Dorsolateral prefrontal cortex (tissue), 122 donors: ENCODE measurements at places on chromosomes 4 and X.

DNA sequence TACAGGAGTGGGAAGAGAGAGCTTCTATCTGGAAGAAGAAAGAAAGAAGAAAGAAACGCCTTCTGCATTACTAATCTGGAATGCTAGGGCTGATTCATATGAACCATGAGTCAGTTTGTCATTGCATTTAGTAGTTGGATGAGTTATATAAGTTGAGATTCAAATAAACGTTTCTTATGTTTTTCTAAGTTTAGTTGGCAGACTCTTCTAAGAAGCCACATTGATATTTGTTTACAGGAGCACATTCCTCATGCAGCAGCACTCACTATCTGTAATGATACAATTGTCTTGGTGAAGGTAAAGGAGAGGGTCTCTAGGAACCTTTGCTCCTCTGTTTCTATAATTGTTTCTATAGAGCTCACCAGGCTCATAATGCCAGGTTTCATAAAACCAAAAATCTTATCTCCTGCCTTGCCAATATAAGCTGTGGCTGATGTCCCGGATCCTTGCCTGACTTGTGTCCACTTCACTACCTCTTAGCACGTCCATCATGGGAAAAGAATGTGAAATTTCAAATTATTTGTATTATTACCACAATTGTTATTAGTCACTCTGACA lies 39.5 kb downstream of the HOPX start:
- DNase-seq: no peak

GRCh38 chr4:30836231-30836630 lies 116.1 kb downstream of the PCDH7 start:
- no peak for DNase-seq

- no peak for DNase-seq
Measured at GRCh38 chr4:55178226-55179005, 53.0 kb upstream of the KDR start.

DNA sequence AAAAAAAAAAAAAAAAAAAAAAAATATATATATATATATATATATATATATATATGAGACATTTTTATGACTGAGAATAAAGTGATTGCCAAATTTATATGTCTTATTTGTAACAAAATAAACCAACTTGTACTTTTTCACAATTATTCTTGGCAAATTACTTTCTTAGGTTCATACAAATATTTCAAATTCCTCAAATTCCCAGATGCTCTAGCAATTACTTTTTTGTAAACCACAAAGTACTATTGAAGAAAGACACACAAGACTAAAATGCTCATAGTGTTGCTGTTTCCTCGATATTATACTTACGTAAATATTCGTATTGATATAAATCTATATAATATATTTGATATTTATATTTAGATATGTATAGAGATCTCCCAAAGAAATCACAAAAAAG lies 390.0 kb downstream of the FAT4 start:
- DNase-seq: no peak

GRCh38 chrX:30920271-30920670 lies 31.2 kb upstream of the TAB3 start:
- no peak for DNase-seq

GRCh38 chr4:78074759-78075158 lies 17.6 kb downstream of the FRAS1 start:
- no peak for DNase-seq

DNA sequence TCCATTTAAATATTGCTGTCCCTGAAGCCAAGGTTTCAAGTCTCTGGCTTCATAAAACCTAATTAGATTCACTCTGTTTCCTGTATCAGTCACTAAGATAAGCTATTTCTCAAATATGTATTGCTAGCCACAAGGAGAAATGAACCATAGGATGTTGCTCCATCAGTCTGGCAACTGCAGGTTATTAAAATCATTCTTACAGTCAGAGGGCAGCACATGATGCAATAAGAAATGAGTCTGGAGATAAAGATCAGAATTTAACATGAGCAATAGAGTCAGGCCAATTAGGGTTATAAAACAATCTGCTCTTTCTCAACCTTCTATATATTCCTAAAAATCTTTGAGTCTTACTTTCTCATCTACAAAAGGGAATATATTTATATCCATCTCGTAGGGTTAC lies 7.2 kb downstream of the PRKG2 start:
- no peak for DNase-seq

DNA sequence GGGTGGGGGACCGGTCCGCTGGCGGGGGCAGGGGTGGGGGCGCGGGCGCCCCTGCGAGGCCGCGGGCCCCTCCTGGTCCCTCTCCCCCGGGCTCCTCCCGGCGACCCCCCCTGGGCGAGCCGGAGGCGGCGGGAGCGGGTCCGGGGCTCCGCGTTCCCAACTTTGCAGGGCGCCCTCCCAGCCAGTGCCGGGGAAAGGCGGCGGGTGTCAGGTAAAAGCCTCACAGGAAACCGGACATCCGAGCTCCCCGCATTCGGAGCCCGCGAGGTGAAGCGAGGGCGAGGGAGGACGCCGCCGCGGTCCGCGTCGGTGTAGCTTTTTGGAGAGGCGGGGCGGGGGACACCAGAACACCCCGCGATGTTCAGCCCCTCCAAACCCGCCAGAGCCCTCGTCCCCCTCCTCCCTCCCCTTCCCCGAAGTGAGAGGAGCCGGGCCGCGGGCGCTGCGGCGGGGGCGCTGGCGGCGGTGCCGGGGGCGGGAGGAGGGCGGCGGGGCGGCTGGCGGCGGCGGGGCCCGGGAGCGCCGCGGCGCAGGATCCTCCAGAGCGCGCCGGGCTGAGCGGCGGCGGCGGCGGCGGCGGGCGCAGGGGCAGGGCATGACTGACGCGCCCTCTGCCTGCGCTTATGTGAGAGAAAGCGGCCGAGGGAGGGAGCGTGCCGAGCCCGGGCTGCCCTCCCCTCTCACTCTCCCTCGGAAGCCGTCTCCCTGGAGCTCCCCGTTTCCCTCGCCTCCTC lies at the start of gene VEGFC:
Gene VEGFC (minus strand): TSS at position 597 of the 734 bp plus-strand sequence. CDS start 611 bp downstream, outside the sequence.
- DNase-seq: peak; percentile 62

DNA sequence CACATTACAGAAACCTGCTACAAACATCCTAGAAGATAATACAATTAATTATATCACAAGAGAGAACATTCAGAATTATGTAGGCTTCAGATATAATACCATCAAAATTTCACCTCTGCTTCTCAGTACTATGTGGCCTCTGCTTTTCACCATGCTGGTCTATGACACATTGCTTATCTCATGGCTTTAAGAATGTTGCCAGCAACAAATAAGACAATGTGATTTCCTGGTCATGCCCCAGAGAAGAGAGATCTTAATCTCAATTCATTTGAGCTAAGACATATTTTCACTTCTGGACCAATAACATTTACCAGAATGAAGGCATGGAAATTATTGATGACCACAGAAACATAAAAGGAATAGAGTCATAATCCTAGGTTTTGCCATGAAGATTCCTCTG lies 1233.4 kb upstream of the ADGRL3 start:
- DNase-seq: no peak

- DNase-seq: no peak
Measured at GRCh38 chr4:168633496-168633895, 136.6 kb downstream of the PALLD start.

GRCh38 chr4:154604696-154605200 lies 7.7 kb downstream of the FGG start:
- DNase-seq: no peak

GRCh38 chr4:158962393-158962792 lies 140.5 kb upstream of the RAPGEF2 start:
- no peak for DNase-seq

GRCh38 chr4:39362827-39363226 lies 3.3 kb downstream of the RFC1 start:
- no peak for DNase-seq

GRCh38 chr4:169567916-169568315 lies 44.5 kb downstream of the NEK1 start:
- DNase-seq: no peak

- no peak for DNase-seq
Measured at GRCh38 chr4:57172065-57172464, 61.9 kb upstream of the IGFBP7 start.
